ENCODE measurements at places on chromosomes 6 and 20.

DNA sequence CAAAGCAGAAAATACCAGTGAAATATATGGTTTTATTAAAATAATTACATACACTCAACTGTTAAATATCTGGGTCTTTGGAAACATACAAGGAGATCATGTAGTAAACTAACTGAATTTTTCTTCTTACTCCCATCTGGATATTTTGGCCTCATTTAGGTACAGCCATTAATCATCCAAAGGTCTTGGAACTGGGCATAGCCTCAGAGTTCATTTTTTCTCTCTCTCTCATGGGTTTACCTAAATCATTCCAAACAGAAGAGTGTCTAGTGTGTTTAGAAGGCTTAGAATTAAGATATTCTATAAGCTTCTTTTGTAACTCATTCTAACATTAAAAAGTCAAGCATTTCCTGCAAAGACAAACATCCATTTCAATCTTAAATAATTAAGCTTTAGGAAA, 79.4 kb downstream of the HMGCLL1 start:
- no peak for DNase-seq

DNA sequence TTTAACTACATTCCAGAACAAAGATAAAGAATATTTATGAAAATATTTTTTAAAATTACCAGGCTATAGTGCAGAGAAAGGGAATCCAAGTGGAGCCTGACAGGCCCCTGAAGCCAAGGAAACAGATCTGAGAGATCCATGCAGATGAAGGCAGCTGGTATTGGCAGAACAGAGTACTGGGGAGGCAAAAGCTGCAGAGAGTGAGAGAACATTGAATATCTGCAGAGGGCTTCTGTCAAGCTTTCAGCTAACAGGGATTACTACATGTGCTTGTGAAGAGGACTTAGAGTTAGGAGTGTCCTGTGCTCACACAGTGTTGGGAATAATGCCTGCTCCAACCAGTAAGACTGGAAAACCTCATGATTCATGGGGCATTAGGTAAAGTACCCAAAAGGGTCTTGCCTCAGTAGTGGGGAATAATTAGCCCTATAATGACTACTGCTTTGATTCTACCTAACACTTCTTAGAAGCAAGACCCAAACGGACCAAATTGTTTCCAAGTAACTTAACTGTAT, 657.2 kb downstream of the DHX35 start:
- no peak for DNase-seq

DNA sequence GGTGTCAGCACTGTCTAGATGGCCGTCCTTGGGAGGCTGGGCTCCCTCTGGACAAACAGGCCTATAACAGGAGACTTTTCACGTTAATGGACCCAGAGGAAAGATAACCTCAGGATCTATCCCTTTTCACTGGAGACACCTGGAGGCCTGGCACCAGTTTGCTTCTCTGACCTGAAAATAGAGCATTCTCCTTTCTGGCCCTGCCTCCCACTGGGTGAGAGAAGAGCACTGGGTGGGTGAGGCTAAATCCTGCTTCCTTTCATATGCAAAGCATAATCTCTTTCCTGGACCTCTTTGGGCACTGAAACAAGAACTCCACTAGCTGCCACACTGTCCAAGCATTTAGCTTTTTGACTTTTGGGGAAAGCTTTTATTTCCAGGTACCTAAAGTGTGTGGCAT, 78.3 kb downstream of the FOXO3 start:
- DNase-seq, result no peak

- DNase-seq, result no peak
Measured at GRCh38 chr20:1322511-1323245, 6.3 kb downstream of the SDCBP2 start.

GRCh38 chr20:760751-761417, 7.4 kb downstream of the SLC52A3 start:
- no peak for DNase-seq

Measured in SW 1271 (cell line).